Activated CD4-positive, alpha-beta T cell treated with anti-CD3 and anti-CD28 coated beads, Interleukin-2, amount 50 U/mL, for 48 hours (primary cell): ENCODE measurements at places on chromosomes 6 and 20.

DNA sequence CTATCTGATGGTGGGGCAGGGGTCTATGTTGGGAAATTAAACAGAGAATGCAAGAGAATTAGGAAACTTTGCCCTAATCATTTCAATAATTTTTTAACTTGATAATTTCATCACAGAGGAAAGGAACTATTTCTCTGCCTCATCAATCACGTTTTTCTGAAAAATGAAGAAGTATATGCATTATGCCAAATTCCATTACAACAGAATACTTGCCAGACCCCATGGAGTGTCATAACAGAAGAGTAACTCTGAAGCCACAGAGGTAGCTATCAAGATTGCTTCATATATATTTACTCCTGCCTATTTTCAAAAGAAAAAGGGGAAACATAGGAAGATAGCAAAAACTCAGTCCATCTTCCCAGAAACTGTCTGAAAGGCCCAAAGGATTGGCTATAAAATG lies 5.7 kb upstream of the USP49 start:
- no peak for DNase-seq

DNA sequence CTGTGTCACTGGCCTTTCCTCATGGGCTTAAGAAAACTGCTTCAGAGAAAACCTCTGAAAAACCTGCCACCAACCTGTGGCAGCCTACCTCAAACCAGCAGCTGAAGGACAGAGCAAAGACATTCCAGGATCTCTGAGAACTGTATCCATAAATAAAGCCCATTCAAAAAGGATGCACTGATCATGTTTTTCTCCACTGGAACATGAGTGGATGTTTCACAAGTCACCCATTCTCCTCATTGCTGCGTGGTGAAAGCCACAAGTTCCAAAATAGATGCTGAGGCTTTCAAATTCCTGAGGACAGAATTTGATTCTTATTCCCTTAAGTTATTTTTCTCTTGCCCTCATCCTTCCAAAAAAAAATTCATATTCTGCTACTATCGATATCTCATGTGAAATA lies 280.6 kb downstream of the KHDC1L start:
- DNase-seq = no peak

DNA sequence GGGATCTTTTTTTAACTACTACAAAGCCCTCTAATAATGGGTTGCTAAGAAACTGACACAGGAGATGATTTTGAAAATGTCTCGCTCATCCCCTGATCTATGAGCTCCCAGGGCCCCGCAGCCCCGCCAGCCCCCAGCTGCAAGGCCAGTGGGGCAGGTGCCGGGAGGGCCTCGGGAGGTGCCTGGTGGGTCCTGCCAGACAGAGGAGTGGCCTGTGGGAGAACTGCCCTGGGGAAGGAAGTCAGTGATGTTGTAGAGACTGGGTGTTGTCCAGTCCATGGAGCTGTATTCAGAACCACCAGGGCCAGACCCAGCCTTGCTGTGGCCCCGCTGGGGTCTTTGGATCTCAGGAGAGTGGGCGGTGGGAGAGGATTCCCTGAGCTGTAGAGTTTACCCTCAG lies 258.7 kb downstream of the TAF4 start:
- DNase-seq = no peak

DNA sequence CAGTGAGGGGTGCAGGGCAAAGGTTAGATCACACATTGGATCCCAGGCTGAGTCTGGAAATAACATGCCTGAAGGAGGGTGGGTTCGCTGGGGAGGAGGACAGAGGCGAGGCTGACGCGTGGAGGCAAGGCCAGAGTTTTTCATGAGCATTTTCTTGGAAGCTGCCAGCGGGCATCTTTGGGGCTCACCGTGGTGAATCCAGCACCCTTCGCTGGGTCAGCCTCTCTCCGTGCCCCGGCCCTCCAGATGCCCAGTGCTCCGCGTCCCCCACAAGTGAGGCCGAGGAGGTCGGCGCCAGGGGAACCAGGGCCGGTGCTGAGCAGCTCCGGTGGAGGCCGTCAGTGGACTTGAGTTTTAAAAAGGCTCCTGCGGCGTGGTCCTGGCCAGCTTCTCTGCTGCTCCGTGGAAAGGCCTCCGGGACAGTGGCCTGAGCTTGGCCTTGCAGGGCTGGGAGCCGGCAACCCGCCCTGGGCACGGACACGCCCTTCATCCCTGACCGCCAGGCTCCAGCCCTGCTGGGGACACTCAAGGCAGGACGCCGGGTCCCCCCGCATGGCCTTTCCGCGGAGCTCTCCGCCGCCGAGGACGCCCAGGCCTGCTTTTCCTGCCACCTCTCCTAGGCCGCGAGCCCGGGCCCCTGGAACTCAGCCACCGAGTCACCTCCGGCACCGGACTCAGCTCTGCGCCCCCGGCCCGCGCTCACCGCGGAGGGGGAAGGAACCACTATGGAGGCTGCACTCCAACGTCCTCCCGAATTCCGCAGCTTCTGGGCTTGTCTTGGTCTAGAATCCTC lies 114.3 kb downstream of the THBS2 start:
- DNase-seq = no peak

- no peak for DNase-seq
Observed at GRCh38 chr20:11686820-11687543, 230.7 kb upstream of the BTBD3 start.

GRCh38 chr6:147167576-147168461 lies 36.4 kb upstream of the STXBP5 start:
- DNase-seq = no peak

DNA sequence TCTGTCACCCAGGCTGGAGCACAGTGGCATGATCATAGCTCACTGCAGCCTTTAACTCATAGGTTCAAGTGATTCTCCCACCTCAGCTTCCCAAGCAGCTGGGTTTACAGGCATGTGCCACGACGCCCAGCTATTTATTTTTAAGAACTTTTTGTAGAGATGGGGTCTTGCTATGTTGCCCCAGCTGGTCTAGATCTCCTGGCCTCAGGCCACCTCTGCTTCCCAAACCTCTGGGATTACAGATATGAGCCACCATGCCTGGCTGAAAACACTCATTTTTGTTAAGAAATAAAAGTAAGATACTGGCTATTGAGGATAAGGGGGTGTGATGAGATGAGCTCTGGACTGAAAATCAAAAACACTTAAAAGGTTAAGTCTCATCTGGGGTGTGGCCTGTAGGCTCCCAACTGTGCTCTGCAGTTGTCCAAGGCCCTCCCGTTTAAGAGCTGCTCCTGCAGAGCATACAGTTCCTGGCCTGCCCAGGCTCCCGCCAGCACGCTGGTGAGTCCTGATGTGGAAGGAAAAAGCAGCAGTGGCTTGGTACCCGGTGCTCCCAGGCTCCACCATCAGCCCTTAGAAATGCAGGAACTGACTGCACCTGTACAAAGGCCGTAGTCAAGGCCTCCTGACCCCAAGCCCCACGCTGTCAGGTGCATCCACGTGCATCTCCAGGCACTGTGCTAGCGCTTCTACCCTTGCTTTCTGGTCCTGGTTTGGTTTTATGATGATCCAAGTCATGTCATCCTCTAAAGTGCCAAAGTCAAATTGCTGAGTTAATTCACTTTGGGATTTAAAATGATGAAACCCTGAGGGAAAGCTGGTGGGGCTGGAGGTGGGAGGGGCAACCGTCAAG lies 111.5 kb downstream of the TMEM242 start:
- DNase-seq = no peak

GRCh38 chr6:155212616-155213380 lies 51.0 kb upstream of the CLDN20 start:
- no peak for DNase-seq

DNA sequence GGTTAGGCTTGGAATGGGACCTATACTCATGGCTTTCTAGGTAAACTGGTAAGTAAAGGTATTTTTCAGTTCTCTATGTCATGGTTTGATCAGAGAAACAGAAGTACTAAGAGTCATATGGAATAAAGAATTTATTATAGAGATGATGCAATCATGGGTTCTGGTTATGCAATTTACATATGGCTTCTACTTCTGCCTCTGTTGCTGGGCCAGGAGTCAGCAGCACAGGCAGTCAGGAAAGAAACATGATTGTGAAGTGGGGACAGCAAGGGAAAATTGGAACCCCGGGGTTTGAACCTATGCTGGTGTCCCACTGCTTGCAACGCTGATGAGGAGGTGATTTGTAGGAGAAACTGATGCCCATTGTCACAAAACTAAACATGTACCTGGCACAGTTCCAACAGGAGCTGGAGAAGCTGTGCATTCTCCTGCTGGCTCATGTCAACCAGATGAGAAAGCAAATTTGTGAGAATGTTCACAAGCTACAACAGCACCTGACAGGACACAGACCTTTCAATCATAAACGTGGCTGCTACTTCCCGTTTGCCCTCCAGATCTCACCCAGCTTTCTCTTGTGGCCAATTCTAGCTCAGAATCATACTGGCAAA lies 887.1 kb downstream of the TFAP2A start:
- DNase-seq = no peak

DNA sequence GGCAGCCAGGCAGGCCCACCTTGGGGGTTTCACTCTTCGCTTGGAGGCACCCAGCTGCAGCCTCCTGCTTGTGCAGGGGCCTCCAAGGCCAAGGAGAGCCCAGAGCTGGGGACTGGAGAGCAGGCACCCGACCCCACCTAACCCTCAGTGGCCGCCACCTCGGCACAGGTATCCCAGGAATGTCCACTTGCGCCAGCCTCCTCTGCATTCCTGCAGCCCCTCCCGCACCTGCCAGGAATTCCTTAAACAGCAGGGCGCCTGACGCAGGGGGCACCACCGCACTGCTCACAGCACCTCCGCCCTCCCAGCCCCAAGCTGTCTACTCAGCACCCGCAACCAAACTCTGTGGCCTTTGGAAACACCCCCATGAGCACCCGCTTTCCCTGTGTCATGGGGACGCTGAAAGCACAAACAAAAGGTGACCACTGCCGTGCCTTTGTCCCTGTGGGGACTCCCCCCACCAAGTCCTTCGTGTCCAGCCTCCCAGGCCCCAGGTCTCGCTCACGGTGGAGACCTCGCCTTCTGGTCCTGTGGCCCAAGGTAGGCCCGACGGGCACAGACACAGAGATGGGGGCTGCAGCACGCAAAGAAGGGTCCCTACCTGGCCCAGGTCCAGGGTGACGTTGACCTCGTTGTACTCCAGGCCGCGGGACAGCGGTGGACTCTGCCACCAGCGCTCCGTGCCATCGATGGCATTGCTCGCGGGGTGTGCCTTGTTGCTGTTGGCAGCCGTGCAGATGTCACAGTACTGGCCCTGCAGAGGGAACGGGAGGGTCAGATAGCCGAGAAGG lies 5.1 kb downstream of the LAMA5 start:
- DNase-seq = no peak

DNA sequence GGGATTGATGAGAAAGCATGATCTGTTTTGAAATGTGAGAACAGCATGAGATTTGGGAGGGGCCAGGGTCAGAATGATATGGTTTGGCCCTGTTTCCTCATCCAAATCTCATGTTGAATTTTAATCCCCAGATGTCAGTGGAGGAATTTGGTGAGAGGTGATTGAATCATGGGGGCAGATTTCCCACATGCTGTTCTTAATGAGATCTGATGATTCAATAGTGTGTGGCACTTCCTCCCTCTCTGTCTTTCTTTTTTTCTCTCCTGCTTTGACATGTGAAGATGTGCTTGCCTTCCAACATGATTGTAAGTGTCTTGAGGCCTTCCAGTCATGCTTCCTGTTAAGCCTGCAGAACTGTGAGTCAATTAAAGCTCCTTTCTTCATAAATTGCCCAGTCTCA lies 1060.3 kb upstream of the CITED2 start:
- DNase-seq = no peak

DNA sequence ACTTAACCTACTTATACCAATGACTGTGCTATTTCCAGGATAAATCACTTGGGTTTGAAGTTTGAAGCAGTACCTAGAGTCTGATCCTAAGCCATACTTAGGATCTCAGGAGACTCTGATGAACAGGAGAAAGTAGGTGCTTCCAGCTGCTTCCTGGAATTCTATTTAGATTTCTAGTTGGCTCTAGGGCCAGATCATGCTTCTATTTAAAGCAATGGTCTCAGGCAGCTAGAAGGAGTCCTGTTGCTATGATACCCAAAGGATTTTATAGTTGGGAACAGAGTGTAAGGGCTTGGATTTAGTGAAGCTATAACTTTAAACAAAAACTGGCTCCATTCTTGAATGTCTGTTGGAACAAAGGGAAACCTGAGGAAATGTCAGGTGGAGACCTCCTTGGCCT lies 52.4 kb upstream of the TINAG start:
- no peak for DNase-seq

GRCh38 chr20:50957798-50958614 lies at the start of gene DPM1:
DPM1 (minus strand) TSS chr20:50958532; CDS start chr20:50958523, 9 bp downstream.
- DNase-seq = peak; percentile 88

- no peak for DNase-seq
Observed at GRCh38 chr6:3749067-3749841, 2.3 kb downstream of the PXDC1 start.

GRCh38 chr20:59636766-59637370 lies 32.5 kb downstream of the PHACTR3 start:
- DNase-seq = no peak

DNA sequence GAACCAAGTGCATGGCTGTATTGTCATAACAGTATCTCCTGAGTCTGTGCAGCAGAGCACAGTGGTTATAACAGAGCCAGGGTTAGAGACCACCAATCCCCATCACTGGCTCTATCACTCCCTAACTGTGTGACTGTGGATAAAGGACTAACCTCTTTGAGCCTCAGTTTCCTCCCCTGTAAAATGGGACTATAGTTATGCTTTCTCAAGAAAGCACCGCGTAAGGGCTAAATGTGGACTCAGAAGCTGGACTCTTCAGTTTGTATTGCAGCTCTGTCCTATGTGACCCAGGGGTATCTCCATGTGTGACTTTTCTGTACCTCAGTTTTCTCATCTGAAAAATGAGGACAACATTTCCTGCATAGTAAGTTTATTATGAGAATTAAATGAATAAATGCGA lies 59.9 kb downstream of the TRAM2 start:
- no peak for DNase-seq

DNA sequence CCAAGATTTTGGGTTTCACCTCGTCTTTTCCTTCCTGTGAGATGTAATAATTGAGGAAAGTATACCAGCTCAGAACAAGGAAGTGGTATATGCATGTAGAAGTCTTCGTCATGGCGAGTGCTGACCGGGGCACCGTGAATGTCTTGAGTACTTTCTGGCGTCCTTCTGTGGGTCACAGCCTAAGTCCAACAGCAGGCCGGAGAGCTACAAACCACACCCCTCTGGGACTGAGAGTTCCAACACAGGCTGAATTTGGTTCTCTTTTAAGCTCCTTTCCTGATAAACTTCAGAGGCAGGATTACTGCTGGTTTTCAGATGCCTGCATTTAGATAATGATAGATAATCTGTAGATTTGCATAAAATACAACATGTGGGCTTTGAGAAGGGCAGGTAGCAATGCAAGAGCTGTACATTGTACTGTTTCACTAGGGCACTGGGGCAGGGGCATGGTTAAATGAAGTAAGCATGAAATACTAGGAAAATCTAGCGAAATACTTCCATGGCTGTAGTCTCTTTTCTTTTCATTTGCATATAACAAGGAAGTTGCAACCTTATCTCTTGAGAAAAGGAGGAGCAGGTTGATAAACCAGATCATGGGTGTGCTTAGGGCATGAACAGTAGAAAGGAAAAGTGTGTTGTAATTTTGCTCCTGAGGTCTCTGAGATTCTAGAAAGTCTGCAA lies at the start of gene ADTRP:
ADTRP (minus strand) TSS at position 156 of the 681 bp plus-strand sequence; CDS start at position 112, 44 bp downstream.
- no peak for DNase-seq

DNA sequence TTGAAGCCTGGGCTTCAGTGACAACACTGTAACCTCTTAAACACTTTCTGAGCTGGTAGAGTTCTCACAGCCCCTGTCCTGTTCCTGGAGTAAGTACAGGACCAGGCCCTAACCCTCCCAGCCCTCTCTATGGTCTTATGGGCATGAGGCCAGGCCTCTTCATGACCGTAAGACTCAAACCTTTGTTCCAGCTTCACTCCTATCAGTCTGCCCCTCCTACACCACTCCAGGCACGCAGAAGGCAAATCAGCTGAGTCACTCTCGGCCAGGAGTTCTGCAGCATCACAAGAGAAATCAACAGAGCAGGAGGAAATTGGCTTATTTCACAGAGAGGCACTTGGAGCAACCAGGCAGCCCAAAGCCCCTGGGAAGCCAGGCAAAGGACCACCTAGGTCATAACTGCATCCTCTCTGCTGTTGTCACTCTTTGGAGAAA lies 25.3 kb upstream of the CHD6 start:
- no peak for DNase-seq
